ENCODE measurements at places on chromosomes 5 and 9.

DNA sequence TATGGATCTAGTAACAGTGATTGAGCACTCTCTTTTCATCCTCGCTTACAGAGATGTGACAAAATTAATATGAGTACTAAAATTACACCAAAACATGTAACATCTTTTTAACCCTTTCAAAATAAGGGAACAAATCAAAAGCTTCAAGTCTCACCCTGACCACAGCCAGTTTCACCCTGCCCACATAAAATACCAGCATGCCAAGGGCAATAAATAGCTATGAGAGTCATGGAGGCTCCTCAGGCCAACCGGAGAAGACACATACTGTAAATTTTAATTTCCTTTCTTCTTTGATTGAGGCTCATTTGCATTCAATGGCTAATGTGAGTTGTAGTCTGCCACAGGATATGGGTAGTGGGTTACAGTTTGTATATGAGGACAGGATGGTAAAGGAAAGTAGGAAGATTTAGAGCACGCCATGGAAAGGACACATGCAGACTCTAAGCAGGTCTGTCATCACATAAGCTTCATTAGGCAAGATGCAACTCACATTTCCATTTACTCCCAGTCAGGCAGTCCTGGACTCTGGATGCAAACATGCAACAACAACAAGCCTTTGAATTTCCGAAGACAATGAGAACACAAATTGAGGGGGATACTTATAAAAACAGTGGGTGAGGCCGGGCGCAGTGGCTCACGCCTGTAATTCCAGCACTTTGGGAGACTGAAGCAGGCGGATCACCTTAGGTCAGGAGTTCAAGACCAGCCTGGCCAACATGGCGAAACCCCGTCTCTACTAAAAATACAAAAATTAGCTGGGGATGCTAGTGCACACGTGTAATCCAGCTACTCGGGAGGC is 11.3 kb downstream of the IL4 start:
- no peak for DNase-seq

- no peak for DNase-seq
Measured at GRCh38 chr5:27316271-27316650, 277.9 kb upstream of the CDH9 start.

GRCh38 chr5:79401216-79401615 is 112.7 kb downstream of the HOMER1 start:
- DNase-seq, result no peak

GRCh38 chr9:3415906-3416305 is 109.9 kb downstream of the RFX3 start:
- no peak for DNase-seq

- DNase-seq, result no peak
Measured at GRCh38 chr5:167582283-167582682, 709.2 kb upstream of the WWC1 start.

GRCh38 chr5:94776167-94776566 is 157.7 kb downstream of the SLF1 start:
- no peak for DNase-seq

DNA sequence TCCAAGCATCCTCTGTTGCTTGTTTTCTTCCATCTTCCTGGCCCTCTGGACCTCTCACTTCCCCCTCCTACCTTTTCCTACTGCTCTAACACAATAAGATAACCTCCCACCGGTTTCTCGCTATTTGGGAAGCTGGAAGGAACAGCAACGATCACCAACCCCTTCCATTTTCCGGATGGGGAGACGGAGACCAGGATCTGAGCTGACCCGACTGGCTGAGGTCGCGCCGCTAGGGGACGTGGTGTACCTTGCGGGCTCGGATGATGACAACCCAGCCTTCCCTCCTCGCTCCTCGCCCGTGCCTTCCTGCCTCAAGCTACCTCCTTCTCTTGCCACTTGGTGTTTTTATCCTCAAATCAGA is 1.9 kb downstream of the LPAR1 start:
- DNase-seq, result no peak
